ENCODE measurements at places on chromosomes 11 and 22. TPM values are rescaled to one million over a fixed set of nuclear protein-coding genes. Genes with fewer than 3 reads are reported as not detected.

ZNF280A gene
- not detected for total RNA-seq

OPCML gene
- total RNA-seq = 0.31 TPM

CCDC73 gene
- total RNA-seq = 0.06 TPM

KRTAP5-11 gene
- not detected for total RNA-seq

WNT7B gene
- total RNA-seq = not detected
